ENCODE measurements at places on chromosomes 5 and 9.

GRCh38 chr5:14450018-14450524 lies 131.5 kb upstream of the OTULINL start:
- no peak for DNase-seq

DNA sequence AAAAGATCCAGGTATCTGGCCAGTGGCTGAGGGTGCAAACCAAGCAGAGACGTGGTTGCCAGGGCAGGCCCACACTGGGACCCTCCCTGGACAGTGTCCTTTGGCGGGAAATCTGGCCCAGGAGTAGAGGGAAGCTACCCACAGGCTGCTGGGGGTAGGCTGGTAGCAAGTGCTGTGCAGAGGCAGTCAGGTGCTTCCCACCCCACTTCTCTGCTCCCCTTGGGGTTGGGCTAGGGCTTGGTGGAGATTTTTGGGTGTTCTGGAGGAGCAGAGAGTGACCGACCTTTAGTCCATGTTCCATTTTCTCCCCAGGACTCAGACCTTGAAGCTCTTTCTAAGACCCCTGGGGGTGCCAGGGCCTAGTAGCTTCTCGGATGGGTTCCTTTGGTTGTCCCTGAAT lies 5.6 kb downstream of the PRDM12 start:
- no peak for DNase-seq

- DNase-seq = no peak
Measured at GRCh38 chr9:98795970-98796363, 388 bp downstream of the ANKS6 start.

DNA sequence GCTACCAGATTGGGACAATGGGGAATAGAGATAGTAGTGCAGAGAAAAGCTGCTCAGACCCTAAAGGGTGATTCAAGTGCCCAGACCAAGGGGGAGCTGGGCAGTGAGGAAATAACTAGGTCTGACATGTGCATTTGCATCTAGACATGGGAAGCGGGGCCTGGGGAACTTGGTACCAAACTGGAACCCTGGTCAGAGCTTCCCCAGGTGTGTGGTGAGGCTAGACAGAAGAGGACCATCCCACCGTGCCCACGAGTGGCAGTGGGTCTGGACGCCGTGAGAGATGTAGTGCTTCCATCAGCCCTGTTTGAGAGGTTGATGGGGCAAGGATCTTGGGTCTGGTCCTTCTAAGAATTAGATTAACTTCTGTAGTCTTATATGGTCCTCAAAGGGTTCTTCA lies 7.6 kb downstream of the TMEM8B start:
- DNase-seq = no peak

DNA sequence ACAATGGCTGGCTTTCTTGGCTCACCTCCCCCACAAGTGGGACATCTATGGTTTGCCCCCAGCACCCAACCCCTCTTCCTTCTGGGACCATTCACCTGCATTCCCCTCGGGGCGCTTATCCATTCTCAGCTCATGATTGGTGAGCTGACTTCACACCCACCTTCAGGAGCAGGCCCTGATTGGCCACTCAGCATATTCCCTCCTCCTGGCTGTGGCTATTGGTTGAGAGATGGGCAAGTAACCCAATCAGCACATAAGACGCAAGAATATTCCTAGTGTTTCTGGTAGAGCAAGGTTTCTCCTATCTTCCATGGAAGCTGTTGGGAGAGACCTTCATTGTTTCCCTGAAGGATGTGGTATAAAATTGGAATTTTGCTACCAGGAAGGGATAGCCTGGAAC lies 22.7 kb upstream of the UNC5A start:
- no peak for DNase-seq

- DNase-seq = no peak
Measured at GRCh38 chr9:123341816-123342215, 14.2 kb upstream of the CRB2 start.

DNA sequence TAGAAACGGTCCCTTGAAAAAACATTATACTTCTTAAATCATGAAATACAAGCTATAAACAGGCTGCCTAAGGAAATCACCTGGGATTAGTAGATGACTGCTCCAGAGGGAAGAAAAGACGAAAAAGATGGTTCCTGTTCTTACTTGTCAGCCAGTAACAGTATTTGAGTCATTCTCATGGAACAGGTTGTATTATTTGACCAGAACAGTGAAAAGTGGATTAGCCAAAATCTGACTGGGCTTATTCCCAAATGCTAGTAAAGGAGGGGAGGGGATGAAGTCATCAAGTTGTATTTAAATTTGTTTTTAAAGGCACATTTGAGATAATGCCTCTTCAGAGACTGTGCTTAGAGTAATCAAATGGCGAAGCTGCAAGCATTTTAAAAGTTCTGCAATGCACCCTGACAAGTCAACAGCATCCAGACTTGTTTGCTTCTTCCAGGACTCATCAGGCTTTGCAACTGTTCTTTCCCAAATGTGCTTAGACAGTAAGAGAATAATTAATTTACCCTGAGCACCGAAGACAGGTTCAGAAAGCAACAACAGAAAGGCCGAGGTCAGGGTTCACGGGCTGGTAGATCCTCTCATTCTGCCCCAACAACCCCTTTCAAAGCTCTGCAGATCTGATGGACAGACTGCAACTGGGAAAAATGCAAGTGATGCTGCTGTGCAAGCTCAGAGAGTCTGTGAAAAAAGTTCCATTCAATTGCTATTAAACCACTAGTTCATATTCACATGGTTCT lies 800.6 kb downstream of the KCTD16 start:
- DNase-seq = no peak

- no peak for DNase-seq
Measured at GRCh38 chr5:179253730-179254129, 91.5 kb downstream of the ADAMTS2 start.

DNA sequence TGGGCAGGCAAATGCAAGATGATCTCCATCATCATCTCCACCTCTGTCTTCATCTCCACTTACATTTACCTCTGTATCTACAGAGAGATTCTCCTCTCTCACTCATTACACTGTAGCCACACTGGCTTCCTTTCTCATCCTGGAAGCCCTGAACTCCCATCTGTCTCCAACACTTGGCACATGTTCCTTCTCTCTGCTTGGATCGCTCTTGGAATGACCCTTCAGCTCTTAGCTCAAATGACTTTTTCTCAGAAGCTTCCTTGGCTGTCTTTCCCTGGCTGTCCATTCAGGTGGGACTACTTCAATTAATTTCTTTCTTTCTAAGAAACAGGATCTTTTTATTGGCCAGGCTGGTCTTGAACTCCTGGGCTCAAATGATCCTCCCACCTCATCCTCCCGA lies 120.0 kb upstream of the KLF4 start:
- DNase-seq = no peak

DNA sequence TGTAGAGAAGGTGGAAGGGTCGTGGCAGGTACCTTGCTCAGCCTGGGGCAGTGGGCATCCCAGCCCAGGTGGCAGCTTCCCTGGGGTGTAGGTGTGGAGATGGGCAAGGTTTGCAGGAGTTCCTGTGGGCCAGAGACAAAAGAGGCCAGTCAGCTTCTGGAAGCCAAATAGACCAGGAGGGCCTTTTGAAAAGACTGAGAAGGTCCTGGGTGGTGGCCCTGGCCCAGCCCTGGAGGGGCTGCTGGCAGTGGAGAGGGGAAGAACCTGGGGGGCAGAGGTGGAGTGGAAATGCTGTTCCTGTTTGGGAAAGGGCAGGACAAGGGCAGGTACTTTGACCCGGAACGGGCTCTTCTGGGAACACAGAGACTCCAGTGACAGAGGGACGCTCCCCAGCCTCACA lies 7.0 kb upstream of the IL3 start:
- no peak for DNase-seq
